Stromal cell of bone marrow (primary cell): ENCODE measurements at places on chromosomes 7 and 10.

DNA sequence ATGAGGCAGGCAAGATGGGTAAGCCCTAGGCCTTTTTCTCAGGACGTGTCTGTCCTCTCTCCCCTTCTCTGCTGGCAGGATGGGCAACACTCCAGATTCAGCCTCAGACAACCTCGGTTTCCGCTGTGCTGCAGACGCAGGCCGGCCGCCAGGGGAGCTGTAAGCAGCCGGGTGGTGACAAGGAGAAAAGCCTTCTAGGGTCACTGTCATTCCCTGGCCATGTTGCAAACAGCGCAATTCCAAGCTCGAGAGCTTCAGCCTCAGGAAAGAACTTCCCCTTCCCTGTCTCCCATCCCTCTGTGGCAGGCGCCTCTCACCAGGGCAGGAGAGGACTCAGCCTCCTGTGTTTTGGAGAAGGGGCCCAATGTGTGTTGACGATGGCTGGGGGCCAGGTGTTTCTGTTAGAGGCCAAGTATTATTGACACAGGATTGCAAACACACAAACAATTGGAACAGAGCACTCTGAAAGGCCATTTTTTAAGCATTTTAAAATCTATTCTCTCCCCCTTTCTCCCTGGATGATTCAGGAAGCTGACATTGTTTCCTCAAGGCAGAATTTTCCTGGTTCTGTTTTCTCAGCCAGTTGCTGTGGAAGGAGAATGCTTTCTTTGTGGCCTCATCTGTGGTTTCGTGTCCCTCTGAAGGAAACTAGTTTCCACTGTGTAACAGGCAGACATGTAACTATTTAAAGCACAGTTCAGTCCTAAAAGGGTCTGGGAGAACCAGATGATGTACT is 13.1 kb downstream of the PHKG1 start:
- DNase-seq, result peak; percentile 65

GRCh38 chr10:52215745-52216361 is 98.2 kb upstream of the DKK1 start:
- DNase-seq, result peak; percentile 56

DNA sequence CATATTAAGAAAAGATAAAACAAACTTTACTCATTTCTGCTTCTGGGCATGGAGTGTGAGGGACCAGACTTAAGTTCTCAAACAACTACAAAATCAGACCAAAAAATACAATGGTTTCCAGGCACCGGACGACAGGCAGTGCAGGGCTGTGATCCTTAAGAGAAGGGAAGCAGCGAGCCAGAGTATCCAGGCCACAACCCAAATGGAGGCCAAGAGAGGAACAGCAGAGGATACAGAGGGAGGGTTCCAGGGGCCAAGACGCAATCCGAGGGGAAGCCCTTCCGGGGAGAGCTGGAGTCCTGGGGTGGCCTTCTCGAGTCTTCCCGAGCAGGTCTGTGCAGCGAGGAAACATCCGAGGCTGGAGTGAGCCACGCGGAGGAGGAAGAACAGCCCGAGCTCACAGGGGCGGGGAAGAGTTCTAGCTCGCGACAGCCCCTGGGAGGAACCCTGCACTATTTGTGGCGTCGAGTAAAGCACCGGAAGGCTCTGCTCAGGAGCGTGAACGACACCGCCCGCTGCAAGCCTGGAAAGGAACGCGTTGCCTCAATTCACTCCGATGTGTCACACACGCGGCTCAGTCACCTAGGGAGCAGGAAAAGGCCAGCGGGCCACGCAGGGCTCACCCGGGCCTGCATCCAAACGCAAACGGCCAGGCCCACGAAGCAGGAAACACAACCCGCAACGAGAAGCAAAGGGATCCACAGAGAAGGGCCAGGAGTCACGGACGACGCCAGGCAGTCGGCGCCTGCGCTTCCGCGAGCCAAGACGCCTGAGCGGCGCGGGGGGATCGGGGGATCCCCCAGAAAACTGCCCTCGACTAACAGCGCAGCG is 933 bp upstream of the RNF32 start:
- DNase-seq, result no peak

DNA sequence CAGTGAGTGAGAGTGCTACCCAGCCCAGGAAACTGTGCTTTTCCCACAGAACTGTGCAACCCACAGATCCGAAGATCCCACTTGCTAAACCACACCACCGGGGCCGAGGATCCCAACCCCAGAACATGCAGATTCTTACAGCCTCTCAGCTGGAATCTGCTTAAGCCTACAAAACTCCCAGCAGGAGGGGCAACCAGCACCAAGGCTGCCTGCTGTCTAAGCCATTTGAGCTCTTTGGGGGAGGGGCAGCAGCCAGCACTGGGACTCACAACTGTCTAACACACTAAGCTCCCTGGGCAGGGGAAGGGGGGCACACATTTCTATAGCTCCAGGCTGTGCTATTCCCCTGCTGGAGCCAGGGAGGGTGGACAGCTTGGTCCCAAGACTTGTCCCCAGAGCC is 529.9 kb downstream of the XPNPEP1 start:
- no peak for DNase-seq

- DNase-seq, result no peak
Measured at GRCh38 chr10:59635502-59636290, 74.0 kb downstream of the SLC16A9 start.

DNA sequence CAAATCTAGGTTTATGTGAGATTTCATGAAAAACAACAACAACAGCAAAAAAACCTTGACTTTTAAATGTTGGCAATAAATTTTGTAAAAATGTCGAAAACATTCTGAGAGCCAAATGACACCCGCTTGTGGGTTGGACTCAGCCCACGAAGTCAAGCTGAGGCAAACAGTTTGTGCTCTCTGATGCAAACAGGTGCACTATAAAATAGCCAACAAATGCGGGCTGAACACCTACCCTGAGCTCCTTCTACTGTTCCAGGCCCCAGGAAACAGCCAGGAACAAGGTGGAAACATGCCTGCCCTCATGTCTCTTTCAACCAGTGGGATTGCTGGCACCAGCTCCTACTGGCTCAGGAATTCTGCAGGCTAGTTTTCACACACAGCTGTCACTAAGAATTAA is 105.0 kb upstream of the ZNF716 start:
- DNase-seq, result no peak

DNA sequence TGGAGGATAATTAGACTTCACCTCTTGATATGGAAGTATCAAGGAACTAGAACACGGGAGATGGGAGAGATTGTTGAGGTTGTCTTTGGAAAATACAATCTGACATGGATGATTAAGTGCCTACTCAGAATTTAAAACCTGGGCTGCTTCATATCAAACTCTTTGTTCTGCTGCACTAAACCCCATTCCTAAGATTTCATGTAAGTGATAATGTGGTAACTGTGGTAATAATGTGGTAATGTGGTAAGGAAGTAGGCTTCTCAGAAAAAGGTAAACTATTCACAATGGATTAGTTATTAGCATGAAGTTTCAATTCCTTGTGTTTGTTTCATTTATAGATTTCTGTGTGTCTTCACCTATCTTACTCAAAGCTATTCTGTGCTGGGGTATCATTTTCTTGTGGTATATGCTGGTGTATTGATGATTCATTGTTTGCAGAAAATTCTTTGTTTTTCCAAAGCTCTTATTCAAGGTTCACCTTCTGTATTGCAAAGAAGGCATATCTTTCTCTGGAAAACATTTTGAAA is 129.9 kb upstream of the TAC1 start:
- DNase-seq, result no peak

DNA sequence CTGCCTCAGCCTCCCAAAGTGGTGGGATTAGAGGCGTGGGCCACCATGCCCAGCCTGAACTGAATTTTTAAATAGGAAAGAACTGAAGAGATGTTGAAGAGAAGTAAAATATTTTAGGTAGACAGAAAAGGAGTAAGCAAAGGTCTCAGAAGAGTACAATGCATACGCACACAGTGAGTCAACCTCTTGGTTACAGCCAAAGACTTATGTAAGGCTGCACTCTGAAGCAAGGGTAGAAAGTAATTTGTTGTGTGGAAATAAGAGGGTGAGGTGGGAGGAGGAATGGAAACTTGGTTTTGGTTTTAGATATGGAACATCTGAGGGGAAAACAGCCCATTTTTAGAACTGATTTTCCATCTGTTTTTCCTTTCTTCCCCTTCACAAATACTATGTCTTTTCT is 17.6 kb downstream of the KRIT1 start:
- DNase-seq, result no peak

DNA sequence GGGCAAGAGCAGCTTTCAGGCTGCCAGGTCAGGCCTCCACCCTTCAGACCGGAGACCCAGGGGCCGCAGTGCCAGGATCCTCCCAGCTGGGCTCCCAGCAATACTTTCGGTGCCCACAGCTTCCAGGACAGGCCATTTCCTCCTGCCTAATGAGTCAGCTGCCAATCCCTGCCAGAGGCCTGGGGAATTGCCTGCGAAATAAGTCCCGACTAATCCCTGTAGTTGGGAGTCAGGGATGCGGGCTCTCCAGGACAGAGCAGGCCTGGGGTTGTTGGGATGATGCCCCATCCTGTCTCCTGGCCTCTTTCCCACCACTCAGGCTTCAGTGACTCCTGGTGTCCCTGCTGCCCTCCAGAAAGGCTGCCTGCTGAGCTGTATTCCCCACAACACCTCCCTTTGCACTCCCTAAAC is 143.5 kb upstream of the UNC5B start:
- peak; percentile 23 for DNase-seq

DNA sequence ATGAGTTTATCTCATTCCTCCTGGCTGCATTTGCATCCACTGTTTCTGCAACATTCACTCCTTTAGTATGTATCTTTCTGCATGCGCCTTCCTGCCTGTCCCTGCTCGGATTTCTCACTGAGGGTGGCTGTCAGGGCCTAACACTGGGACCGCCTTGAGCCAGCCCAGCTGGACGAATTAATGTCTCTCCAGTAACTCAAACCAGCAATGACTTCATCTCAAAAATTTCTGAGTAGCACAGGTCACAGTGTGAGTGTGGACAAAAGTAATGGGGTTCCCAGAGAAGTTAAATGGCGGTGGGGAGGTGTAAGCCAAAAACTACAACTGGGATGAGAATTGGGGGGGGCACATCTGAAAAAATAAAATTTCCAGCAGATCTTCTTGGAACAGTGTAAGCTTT is 444.0 kb upstream of the MGMT start:
- DNase-seq, result no peak

GRCh38 chr7:154917808-154918160 is 85.1 kb downstream of the PAXIP1 start:
- no peak for DNase-seq

GRCh38 chr10:19385846-19386450 is 337.3 kb downstream of the MALRD1 start:
- DNase-seq, result no peak

- no peak for DNase-seq
Measured at GRCh38 chr10:47027108-47027783, 116.0 kb downstream of the PTPN20 start.

DNA sequence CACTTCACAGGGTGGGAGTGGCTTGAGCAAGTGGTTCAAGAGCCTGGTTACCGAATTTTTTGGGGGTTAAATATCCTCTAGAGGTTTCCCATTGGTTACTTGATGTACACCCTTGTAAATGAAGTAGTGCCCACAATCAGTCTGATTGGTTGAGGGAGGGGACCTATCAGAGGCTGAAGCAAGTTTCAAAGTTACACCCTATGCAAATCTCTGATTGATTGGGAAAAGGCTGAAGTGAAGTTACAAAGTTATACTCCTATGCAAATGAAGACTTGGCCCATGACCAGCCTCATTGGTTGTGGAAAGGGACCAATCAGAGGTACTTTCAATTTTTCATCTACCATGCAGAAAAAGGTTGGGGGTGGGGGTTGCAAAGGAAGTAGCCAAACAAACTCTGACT is 34.7 kb downstream of the UBE2D4 start:
- no peak for DNase-seq

DNA sequence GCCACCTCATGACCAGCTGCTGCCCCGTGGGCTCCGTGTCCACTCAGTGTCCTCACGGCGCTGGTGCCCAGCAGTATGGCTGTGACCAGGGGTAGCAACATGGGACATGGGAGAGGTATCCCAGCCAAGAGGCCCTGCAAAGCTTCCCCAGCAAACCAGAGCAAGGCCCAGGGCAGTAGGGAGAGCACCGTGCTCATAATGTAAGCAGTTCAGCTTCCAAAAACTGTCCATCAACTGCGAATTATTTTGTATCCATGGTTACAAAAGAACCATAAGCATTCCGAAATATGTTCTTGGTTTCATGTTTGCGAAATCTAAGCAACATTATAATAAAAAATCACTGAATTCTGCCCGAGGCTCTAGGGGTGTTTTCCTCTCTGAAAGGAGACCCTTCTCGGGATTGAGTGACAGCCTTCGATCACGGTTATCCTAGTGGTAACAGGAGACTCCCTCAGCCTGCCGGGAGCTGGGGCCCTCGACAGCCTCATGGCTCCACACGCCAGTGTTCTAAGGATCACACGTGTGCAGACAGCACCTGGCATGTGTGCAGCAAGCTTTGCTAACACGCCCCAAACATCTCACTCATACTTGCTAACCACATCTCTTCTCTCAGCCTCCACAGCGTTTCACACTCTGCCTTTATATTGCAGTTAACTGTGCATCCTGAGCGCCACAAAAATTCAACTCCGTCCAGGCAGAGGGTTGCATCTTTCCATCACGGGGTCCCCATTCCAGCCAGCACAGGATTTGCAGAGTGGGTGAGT is 117.6 kb downstream of the DIP2C start:
- peak; percentile 47 for DNase-seq

DNA sequence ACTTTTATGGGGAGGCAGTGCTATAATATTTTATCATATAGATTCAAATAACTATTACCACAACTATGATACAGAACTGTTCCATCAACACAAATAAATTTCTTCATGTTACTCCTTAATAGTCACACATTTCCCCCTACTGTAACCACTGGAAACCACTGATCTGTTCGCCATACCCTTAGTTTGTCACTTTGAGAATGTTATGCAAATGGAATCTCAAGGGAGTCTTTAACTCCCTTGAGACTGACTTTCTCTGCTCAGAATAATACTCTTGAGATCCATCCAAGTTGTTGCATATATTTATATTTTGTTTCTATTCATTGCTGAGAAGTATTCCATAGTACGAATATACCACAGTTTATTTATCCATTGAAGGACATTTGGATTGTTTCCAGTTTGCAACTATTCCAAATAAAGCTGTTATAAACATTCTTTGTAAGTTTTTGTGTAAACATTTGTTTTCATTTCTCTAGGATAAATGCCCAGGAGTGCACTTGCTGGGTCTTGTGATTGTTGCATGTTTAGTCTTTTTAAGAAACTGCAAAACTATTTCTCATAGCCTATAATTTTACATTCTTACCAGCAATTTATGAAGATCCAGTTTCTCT is 19.7 kb upstream of the PON2 start:
- DNase-seq, result no peak

GRCh38 chr7:22762866-22763265 is 35.9 kb downstream of the IL6 start:
- no peak for DNase-seq

GRCh38 chr7:11436773-11437524 is 395.0 kb downstream of the THSD7A start:
- no peak for DNase-seq

GRCh38 chr7:87926581-87927461 is 7.2 kb upstream of the ADAM22 start:
- peak; percentile 39 for DNase-seq

DNA sequence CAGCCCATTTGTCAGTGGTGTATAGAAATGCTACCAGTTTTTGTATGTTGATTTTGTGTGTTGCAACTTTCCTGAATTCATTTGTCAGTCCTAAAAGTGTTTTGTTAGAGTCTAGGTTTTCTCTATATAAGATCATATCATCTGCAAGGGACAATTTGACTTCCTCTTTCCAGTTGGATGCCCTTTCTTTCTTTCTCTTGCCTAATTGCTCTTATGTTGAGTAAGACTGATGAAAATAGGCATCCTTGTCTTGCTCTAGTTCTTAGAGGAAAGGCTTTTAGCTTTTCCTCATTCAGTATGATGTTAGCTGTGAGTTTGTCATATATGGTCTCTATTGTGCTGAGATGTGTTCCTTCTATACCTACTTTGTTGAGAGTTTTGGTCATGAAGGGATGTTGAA is 161.7 kb upstream of the TPK1 start:
- no peak for DNase-seq
